ENCODE measurements at places on chromosomes 6 and 20. TPM values are rescaled to one million over a fixed set of nuclear protein-coding genes. Genes with fewer than 3 reads are reported as not detected.
A peak's percentile ranks its signal among the peaks of the same experiment; 100 is the strongest.

SYCP2 gene
- 10.6 TPM for total RNA-seq

CPXM1 gene
- total RNA-seq, result 7.4 TPM

BACH2 gene
- total RNA-seq, result 5.2 TPM

ARMH2 gene
- not detected for total RNA-seq

SOX12 gene
- 10.7 TPM for total RNA-seq

OPN5 gene
- not detected for total RNA-seq

IL17F gene
- not detected for total RNA-seq

TGM3 gene
- 0.23 TPM for total RNA-seq

TP53TG5 gene
- not detected for total RNA-seq

BPI gene
- total RNA-seq, result 4.5 TPM

MAP3K4 gene
- total RNA-seq, result 26.2 TPM

ECT2L gene
- not detected for total RNA-seq

GRCh38 chr6:137989664-137990063 lies 117.6 kb downstream of the PERP start:
- no peak for DNase-seq

GRCh38 chr6:9455864-9456658 lies 958.8 kb downstream of the TFAP2A start:
- no peak for DNase-seq

GRCh38 chr6:45654673-45655072 lies 276.9 kb upstream of the SUPT3H start:
- no peak for DNase-seq

DNA sequence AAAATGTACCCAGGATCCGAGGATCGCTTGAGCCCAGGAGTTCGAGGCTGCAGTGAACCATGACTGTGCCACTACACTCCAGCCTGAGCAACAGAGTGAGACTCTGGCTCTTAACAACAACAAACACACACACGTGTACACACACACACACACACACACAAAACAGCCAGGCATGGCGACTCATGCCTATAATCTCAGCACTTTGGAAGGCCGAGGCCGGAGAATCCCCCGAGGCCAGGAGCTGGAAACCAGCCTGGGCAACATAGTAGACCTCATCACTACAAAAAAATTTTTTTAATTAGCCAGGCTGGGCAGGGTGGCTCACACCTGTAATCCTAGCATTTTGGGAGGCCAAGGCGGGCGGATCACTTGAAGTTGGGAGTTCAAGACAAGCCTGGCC lies 23.3 kb upstream of the ARFGEF2 start:
- no peak for DNase-seq

DNA sequence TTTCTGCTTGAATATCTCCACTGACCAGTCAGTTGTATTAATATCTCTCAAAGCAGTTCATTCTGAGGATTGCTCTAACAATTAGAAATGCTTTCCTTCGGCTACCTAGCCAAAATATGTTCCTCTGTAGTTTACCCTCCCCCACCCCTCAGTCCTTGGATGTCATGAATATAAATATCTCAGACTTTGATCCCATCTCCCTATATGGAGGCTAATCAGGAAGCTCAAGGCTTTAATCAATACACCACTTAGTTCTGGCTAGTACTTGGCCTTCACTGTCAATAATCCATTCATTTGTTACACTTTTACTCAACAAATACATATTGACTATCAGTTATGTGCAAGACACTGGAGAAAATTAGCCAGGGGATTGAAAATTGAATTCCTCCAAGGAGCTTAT lies 60.1 kb downstream of the CLIC5 start:
- no peak for DNase-seq

DNA sequence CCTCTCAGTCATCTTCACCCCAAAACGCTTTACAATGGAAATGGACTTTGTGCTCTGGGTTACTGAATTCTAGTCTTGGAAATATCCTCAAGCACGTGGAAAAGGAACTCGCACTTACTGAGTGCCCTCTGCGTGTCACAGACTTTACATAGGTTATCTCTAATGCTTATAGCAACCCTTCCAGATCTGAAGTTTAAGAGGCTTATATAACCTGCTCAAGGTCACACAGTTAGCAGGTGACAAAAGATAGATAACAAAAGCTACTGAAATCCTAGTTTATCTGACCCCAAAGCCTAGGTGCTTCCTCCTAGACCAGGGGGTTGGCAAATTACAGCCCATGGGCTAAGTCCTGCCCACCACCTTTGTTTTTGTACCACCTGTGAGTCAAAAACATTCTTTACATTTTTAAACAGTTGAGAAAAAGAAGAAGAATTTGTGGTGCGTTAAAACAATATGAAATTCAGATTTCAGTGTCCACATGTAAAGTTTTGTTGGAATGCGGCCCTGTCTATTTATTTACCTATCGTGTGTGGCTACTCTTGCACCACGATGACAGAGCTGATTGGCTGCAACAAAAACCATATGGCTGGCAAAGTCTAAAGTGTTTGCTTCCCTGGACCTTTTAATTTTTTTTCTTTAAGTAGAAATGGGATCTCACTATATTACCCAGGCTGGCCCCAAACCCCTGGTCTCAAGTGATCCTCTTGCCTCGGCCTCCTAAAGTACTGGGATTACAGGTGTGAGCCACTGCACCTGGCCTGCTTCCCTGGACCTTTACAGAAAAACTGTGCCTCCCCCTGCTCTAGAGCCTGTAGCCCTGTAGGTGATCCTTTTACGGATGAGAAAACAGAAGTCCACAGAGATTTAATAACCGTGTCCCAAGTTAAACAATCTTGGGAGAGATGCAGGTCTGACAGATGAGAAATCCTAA lies 110.2 kb upstream of the RREB1 start:
- no peak for DNase-seq

DNA sequence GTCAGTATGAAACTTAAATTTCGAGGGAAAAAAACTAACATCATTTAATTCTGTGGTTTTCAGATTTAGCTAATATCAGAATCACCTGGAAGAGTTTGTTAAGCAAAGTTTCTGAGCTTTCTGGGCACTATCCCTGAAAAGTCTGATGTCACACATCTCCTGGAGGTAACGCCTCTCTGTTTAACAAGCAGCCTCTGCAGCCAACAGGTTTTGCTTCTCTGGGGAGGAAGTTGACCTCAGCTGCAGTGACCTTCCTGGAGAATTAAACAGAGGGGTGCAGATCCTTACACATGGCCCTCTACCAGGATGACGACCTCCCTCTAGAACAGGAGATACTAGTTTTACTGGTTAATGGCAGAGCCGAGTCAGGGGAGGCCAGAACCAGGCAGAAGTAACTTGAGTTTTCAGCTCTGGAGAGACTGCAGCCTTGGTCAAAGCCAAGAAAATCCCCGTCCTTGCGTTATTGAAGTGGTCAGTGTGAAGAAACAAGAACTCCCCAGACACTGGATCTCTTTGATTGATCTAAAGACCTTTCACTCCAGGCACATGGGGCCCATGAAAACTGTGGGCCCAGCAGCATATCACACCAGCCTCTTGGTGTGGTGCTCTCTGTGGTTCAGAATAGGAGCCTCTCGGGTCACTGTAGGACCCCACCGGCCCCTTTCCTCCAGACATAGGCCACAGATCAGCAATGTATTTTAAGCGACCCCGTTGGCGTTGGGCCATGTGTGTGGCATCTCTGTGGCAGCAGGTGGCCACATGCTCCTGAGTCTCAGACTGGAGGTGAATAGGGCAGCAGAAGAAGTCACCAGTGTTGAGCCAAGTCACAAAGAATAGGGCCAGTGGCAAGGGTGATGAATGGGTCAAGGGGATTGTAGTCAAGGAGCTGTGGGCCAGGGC lies 33.4 kb upstream of the CCR6 start:
- DNase-seq, result no peak

GRCh38 chr20:63857764-63858392 lies 3.4 kb upstream of the ABHD16B start:
- DNase-seq, result no peak

DNA sequence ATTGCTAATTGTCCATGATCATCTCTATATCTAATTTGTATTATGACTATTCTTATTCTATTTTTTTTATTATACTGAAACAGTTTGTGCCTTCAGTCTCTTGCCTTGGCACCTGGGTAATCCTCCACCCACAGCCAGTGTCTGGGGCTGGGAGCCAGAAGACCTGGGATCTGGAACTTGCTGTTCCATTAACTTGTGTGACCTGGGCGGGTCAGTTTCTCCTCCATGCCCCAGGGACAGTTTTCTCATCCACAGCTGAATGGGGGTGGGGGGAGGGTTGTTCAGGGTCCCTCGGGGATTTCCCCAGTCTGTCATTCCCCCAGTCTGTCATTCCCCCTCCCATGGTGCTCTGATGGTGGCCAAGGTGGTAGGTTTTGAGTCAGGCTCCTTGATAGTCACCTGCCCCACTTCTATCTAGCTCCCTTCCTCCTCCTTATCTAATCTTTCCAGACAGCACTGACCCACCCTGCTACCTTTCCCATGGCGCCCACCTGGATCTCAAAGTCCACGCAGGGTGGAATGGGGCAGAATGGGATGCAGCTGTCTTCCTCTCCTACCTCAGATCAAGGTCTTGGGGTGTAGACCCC lies 10.9 kb downstream of the ITPR3 start:
- DNase-seq, result no peak

GRCh38 chr20:4835244-4836177 lies 113.8 kb downstream of the PRND start:
- DNase-seq, result no peak

DNA sequence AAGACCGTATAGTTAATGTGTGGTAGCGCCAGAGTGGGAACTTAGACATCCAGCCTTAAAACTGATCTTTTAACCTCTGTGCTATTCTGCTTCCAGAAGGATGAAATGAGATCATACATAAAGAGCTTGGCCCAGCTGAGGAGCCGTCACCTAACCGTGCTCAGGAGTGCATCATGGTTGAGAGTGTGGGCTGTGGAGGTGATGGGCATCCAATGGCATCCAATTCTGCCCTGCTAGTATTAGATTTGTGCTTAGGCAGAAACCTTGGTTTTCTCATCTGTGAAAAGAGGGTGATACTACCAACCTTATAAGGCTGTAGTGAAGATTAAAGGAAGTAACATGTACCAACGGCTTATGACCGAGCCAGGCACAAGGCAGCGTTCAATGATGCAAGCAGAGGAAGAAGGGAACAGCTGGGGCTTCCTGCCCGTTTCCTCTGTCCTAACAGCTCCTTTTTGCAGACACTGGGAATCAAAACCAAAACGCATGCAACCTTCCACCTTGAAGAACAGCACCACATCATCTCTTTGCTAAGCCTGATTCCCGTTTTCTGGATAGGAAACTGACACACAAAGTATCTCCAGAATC lies 1.3 kb downstream of the SLC22A16 start:
- DNase-seq, result no peak

DNA sequence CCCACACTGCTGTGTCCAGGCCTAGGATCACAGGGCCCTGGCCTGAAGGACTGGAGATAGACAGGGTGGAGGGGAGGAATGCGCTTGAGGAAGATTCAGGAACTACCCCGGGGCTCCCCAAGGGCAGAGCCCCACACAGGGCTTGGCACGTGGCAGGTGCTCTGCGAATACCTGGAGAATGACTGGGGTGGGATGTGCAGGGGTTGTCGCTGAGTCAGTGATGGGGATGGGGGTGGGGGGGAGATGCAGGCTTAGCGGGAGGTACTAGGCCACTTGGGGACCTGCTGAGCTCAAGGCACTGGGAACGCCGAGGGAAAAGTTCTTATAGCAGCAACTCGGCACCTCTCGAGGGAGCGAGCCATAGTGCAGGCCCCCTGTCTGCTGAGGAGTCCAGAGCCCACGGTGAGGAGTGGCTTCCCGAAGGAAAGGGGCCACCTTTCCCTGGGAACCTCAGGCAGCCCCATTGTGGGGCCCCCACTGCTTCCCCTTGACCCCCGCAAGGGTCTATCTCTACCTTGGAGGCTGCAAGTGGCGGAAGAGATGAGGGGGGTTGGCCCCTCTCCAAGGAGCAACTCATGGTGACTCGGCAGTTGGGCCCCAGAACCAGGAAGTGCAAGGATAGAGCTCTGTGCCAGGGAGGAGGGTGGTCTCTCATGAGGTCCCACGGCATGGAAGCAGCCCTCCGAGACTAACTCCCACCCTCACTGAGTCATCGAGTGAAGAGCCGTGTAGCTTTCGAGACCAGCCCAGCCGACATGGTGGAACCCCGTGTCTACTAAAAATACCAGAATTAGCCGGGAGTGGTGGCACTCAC lies 33.1 kb downstream of the SRC start:
- DNase-seq, result no peak

GRCh38 chr20:25000268-25000801 lies 7.8 kb upstream of the APMAP start:
- peak; percentile 97 for DNase-seq

DNA sequence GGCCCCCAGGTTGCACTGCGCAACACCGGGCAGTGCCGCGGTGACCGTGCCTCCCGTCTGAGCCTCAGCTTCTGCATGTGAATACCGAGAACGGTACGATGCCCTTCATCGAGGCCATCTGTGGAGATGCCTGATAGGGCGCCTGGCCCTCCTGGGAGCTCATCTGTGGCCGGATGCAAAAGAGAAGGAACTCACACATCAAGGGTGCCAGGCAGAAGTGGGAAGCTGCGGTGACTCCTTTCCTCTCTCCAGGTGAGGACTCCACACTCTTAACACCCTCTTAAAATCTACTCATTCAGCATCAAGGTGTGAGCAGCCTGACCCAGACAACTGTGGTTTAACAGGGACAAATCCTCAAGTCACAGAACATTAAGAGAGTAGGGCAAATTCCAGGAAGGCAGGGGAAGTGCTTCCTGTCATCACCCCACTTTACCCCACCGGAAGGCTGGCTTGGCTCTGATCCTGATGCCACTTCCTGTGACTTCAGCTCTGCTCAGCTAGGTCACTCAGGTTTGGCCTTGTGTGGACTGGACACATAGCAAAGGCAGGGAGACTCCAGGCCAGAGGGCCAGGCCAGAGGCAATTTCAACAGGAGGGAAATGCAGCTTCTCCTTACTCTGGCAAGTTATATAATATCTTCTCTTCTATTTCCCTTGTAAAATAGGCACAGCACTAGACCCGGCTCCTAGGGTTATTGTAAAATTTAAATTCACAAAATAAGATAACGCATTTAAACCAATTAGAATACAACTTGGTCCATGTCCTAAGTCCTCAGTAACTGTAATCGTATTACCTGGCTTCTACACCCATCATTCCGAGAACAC lies 69.4 kb downstream of the CPNE5 start:
- DNase-seq, result no peak

DNA sequence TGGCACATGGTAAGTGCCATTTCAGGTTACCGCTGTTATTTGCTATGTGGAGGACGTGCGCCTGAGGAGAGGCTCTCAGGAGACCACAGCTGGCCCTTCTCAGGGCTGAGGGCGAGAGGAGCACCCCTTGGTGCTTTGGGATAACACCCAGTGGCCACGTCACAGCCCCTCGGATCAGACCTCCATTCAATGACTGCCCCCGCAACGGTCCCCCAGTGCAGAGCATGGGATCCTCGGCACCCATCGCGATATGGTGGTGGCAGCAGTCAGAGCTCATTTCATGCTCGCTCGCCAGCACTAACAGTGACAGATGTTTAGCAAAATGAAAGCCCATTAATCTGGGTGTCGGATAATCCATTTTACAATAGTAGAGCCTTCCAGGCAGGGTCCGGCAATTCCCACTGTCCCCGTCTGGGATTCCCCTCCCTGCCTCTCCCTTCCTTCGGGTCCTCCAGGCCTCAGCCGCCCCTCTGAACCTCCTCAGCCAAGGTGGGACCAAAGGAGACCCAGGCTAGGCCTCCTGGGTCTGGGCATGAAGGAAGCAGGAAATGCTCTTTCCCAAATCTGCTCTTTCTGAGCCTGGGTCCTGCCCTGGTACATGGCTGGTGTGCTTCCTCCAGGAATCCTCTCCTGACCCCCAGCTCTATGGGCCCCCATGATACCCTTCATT lies 117.1 kb downstream of the GRM4 start:
- no peak for DNase-seq
